ENCODE measurements at places on chromosomes 11 and 22. TPM values are rescaled to one million over a fixed set of nuclear protein-coding genes. Genes with fewer than 3 reads are reported as not detected.

The TMPRSS5 gene
- total RNA-seq = 1.5 TPM

The ACRV1 gene
- not detected for total RNA-seq

The TMEM191B gene
- total RNA-seq = 7.3 TPM

The SNX15 gene
- 25.2 TPM for total RNA-seq

The RNF169 gene
- 19.7 TPM for total RNA-seq

- peak overlapping the region; percentile 63 for H3K27ac ChIP-seq
- H3K36me3 ChIP-seq = no peaks in the 10 kb centered on the region
- H3K4me3 ChIP-seq = no peak overlapping the region
- peaks cover 14% of the 10 kb centered on the region for H3K4me1 ChIP-seq
- H3K27me3 ChIP-seq = no peaks in the 10 kb centered on the region
These were observed 32.2 kb upstream of the SYT7 start for GRCh38 chr11:61613051-61613450.

DNA sequence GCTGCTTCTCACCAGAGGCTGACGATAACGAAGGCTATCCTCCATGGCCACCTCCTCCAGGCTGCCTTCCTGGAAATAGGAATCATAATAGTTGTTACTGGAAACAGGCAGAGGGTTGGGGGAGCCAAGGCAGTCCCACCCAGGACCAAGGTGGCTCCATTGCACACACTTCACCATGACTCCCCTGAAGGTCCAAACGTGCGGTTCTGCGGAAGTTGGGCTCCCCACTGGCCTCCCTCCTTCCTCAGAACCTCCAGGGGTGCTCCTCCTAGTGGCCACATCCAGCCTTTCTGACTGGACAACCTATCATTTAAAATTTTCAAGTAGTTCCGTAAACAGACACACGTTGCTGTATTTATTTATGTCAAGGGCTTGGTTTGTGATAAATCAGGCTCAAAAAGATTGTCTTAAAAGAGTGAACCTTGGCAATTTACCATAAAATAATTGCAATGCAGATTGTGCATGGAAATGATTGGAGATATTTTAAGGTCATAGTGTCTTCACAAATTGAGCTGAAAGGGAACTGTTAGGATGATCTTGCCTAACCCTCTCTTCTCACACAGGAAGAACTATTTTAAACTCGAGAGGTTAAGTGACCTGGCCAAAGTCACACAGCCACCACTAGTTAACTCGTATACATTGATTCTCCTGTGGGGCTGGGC is 1.4 kb upstream of the TCN2 start:
- peak overlapping the region; percentile 64 for H3K27ac ChIP-seq
- H3K4me3 ChIP-seq = no peak overlapping the region
- H3K27me3 ChIP-seq = no peaks in the 10 kb centered on the region
- no peaks in the 10 kb centered on the region for H3K36me3 ChIP-seq
- peak; percentile 21 for DNase-seq

DNA sequence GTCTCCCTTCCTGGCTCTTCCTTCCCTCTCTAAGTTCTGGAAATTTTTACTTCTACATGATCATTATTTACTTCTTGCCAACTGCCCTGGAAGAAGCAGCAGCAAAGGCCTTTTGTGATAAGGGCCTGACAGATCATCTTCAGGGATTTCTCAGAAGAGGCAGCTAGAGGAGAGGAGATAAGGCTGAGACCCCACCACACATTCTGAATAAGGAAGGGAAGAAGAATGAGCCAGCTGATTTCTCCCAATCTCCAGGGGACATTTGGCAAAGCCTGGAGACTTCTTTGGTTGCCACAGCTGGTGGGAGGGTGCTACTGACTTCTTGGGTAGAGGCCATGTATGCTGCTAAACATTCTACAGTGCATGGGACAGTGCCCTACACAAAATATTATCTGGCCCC is 122.4 kb upstream of the OR9Q1 start:
- H3K4me3 ChIP-seq = no peak overlapping the region
- DNase-seq = no peak
- H3K4me1 ChIP-seq = no peaks in the 10 kb centered on the region
- H3K36me3 ChIP-seq = no peaks in the 10 kb centered on the region

DNA sequence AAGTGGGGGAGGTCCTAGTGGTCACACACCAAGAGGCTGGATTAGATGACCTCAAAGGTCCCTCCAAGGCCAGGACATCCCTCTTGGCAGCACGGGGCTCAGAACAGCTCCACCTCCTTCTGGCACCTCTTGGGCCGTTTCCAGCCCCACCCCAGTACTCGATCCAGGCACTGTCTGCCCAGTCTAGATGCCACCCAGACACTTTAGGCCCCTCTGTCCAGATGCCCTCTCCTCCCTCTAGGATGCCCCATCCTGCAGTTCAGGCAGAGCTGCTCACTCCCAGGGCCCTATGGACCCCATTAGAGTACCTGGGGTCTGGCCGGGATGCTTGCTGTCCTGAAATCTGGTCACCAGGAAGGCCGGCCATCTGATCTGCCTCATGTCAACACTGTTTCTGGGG is 34.7 kb upstream of the PRR5 start:
- no peak overlapping the region for H3K4me3 ChIP-seq
- peak overlapping the region; percentile 25 for H3K27ac ChIP-seq
- no peaks in the 10 kb centered on the region for H3K4me1 ChIP-seq

GRCh38 chr11:2533587-2534133 is 88.9 kb downstream of the KCNQ1 start:
- H3K4me1 ChIP-seq = no peaks in the 10 kb centered on the region
- H3K4me3 ChIP-seq = no peak overlapping the region
- no peak overlapping the region for H3K27ac ChIP-seq
- no peaks in the 10 kb centered on the region for H3K27me3 ChIP-seq
- no peaks in the 10 kb centered on the region for H3K36me3 ChIP-seq

DNA sequence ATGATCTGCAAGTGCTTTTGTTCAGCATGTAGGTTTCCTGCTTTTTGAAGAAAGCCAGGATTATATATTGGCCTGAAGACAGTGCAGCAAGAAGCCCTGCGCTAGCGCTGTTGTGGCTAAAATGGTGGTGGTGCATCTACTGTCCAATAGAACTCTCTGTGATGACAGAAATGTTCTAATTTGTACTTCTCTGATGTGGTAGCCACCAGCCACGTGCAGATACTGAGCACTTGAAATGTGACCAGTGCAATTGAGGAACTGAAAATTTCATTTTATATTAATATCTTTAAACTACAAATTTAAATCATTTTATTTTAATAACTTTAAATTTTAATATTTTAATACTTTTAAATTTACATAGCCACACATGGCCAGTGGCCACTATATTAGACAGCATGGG is 73.0 kb upstream of the PAX6 start:
- no peak overlapping the region for H3K27ac ChIP-seq
- no peak for DNase-seq
- H3K36me3 ChIP-seq = no peaks in the 10 kb centered on the region
- no peaks in the 10 kb centered on the region for H3K4me1 ChIP-seq
- no peak overlapping the region for H3K4me3 ChIP-seq

GRCh38 chr22:49025791-49026493 is 801.7 kb downstream of the BRD1 start:
- no peak for DNase-seq
- no peak overlapping the region for H3K27ac ChIP-seq
- no peaks in the 10 kb centered on the region for H3K27me3 ChIP-seq

- H3K27ac ChIP-seq = no peak overlapping the region
- DNase-seq = no peak
- no peaks in the 10 kb centered on the region for H3K36me3 ChIP-seq
- H3K27me3 ChIP-seq = no peaks in the 10 kb centered on the region
- H3K4me1 ChIP-seq = no peaks in the 10 kb centered on the region
These were observed 238.1 kb downstream of the SWAP70 start for GRCh38 chr11:9901943-9902342.

DNA sequence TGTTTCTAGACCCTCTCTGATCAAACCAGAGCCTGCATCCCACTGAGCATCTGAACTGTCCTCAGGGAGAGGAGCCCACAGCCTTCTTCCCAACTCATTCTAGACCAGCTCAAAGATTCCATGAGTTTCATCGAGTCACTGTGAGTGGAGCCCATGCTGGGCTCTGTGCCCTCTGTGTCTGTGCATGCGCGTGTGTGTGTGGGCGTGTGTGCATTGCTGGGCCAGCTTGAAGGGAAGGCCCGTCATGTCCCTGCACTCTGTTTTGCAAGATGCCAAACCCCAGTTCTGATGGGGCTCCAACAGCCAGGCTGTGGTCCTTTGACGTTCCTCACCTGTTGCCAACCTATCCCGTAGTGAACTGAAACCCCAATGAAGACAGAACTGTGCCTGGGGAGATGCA is 7.1 kb downstream of the MPEG1 start:
- no peaks in the 10 kb centered on the region for H3K36me3 ChIP-seq
- H3K27ac ChIP-seq = no peak overlapping the region
- H3K27me3 ChIP-seq = no peaks in the 10 kb centered on the region

DNA sequence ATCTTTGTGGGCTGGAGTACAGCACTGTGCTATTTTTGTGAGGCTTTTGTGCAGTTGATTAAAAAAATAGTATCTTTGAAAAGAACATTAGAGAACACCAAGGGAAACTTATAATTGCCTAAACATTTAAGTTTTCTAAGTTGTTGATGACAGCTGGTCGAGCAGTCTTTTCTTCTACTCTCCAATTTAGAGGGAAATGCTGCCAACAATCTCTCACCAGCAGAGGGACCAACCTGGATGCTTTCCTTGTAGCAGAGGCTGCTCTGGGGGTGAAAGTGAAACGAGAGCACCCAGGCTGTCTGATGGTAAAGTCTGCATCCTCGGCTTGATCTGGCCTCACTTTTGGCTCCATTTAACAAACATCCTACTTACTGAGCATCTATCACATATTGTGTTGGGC is 1286.5 kb upstream of the TENM4 start:
- H3K4me1 ChIP-seq = no peaks in the 10 kb centered on the region
- H3K36me3 ChIP-seq = no peaks in the 10 kb centered on the region
- H3K27ac ChIP-seq = no peak overlapping the region
- no peak overlapping the region for H3K4me3 ChIP-seq

GRCh38 chr22:23110190-23110921 is 31.4 kb downstream of the RSPH14 start:
- H3K27ac ChIP-seq = no peak overlapping the region
- no peak for DNase-seq
- H3K4me1 ChIP-seq = no peaks in the 10 kb centered on the region
- no peaks in the 10 kb centered on the region for H3K27me3 ChIP-seq
- H3K4me3 ChIP-seq = no peak overlapping the region
- H3K36me3 ChIP-seq = no peaks in the 10 kb centered on the region

- H3K27ac ChIP-seq = peak overlapping the region; percentile 93
- no peaks in the 10 kb centered on the region for H3K36me3 ChIP-seq
- H3K27me3 ChIP-seq = no peaks in the 10 kb centered on the region
- peaks cover 3% of the 10 kb centered on the region for H3K4me1 ChIP-seq
- DNase-seq = no peak
- H3K4me3 ChIP-seq = peak overlapping the region; percentile 71
These were observed 745 bp downstream of the C22orf39 start for GRCh38 chr22:19446603-19447329.

DNA sequence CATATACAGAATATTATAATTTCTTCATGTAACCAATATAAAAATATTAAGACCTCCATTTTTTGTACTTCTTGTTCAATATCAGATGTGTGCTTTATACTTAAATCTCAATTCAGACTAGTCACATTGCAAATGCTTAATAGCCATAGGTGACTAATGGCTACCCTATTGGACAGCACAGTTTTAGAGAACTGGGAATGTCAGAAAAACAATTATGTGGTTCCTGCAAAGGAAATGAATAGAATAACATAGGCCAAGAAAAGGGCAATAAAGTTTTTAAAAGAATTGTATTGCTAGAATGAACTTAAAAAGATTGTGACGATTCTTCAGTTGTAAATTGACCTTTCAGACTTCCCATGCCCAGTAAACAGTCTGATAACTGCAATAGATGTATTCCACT is 843.0 kb downstream of the METTL15 start:
- H3K4me3 ChIP-seq = no peak overlapping the region
- H3K36me3 ChIP-seq = no peaks in the 10 kb centered on the region
- no peak for DNase-seq
- H3K27ac ChIP-seq = no peak overlapping the region
- H3K27me3 ChIP-seq = no peaks in the 10 kb centered on the region
